Tongue (tissue), 3 donors: ENCODE measurements at places on chromosomes 16 and 17. TPM values are rescaled to one million over a fixed set of nuclear protein-coding genes. Genes with fewer than 3 reads are reported as not detected.

DNA sequence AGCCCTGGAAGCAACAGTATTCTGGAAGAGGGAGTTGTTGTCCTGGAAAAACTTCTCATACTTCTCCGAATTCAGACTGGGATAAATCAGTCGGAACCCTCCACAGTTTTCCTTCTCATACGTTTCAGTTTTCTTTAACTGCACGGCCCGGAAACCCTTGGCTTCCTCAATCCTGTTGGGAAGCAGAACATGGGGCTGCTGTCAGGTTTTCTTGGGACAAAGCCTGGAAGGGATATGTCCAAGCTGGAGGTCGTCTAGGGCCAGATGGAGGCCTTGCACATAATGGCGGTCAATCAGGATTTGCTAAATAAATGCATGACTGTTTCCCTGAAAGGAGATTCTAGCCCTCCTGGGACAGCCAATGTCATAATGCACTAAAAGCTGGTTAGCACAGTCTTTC, 29.2 kb downstream of the TTLL6 start:
- DNase-seq, result no peak

The TMED6 gene
- not detected for total RNA-seq

DNA sequence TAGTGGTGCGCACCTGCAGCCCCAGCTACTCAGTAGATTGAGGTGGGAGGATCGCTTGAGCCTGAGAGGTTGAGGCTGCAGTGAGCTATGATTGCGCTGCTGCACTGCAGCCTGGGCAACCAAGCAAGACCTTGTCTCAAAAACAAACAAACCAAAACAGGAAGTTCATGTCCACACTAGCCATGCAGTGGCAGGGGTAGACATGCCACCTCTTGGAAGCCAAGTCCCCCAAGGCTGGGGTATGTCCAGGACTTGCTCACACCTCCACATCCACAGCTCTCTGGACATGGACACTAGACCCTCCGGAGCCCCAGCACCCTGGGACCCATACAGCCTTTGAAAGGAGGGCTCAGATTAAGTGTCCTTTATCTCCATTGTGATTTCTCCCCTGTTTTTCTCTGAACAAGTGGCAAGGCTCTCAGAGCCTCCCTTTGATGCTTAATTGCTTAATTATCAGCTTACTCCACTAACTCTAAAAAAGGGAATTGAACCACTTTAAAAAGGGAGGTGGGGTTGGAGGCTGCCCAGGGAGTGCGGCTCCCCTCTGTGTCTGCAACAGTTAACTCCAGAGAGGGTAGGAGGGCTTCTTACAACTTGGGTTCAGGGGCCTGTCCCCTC, 424.6 kb upstream of the C16orf82 start:
- no peak for DNase-seq

DNA sequence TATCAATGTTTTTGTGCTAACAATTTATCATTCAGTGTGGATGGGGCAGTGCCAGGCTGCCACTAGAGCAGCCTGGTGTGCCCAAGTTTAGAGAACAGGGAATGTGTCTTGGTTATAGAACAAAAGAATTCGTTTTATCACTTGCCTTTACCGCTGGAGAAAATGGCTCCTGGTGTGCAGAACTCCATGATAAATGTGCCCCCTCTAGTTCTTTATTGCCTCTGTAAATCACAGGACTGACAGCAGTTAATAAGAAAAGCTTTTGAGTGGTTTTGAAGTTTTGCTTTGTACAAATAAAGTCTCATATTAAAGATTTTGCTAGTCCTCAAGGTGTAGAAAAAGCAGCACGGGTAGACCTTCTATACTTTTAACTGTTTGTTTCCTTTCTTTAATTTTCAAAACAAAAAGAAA, 28.2 kb upstream of the PSMD7 start:
- DNase-seq, result no peak

The CES3 gene
- 1.8 TPM for total RNA-seq

- DNase-seq, result no peak
These were observed 124.0 kb downstream of the SEC14L1 start for GRCh38 chr17:77264617-77265230.

- DNase-seq, result peak; percentile 14
These were observed 24.6 kb upstream of the FAAP100 start for GRCh38 chr17:81576621-81577277.

The C17orf67 gene
- 1.0 TPM for total RNA-seq

The GCGR gene
- not detected for total RNA-seq

- no peak for DNase-seq
These were observed 762.0 kb downstream of the KCNJ18 start for GRCh38 chr17:22454070-22454999.
